Body of pancreas (tissue), 4 donors: ENCODE measurements at places on chromosomes 5 and 9. TPM values are rescaled to one million over a fixed set of nuclear protein-coding genes. Genes with fewer than 3 reads are reported as not detected.

DNA sequence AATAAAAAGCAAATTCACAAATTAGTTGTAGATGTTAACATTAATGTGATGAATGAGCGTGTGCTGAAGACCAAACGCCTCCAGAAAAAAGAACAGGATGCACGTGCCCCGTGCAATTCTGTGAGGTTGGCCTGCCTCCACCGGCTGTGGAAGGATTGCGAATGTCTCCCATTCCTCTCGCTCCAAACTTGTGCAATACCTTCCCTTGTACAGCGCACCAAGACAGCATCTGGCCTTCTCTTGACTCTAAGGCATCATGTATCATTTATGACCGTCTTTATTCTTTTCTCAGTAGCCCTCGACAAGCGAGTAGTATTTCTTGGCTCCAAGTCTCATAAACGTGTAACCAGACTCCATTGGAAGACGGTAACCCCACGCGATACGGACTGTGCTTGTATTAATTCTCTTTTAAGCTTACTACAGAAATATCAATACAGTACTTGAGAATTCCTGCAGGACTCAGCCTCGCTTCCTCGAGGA, 1.5 kb upstream of the TESK1 start:
- H3K27ac ChIP-seq: peak overlapping the region; percentile 80
- peak; percentile 73 for DNase-seq
- no peak overlapping the region for H3K4me3 ChIP-seq
- no peaks in the 10 kb centered on the region for H3K36me3 ChIP-seq

- DNase-seq: no peak
- no peak overlapping the region for H3K4me3 ChIP-seq
- H3K4me1 ChIP-seq: no peaks in the 10 kb centered on the region
- no peak overlapping the region for H3K27ac ChIP-seq
- no peaks in the 10 kb centered on the region for H3K27me3 ChIP-seq
Measured at GRCh38 chr9:72422214-72422613, 57.2 kb upstream of the ZFAND5 start.

DNA sequence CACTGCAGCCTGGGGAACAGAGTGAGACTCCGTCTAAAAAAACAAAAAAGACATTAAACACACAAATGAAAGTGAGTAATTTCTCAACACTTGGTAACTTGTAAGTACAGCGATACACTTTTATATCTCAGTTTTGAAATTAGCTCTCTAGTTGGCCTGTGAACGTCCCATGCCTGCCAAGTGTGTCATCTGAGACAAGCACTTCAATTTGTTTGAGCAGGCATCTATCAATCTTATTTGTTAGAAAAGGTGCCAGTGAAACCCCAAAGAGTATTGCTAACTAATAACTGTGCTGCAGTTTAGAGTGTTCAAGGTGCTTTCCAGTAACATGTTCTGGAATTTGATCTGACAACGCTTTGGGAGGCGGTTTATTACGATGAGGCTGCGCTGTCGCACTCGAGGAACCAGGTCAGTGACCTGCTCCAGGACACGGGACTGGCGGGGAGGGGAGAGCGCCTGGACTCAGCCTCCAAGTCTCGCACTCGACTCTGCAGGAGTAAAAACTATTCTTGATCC, 1.1 kb upstream of the SPIN1 start:
- no peak for DNase-seq
- no peaks in the 10 kb centered on the region for H3K36me3 ChIP-seq
- peaks cover 25% of the 10 kb centered on the region for H3K4me1 ChIP-seq
- peak overlapping the region; percentile 21 for H3K4me3 ChIP-seq
- H3K27me3 ChIP-seq: no peaks in the 10 kb centered on the region

DNA sequence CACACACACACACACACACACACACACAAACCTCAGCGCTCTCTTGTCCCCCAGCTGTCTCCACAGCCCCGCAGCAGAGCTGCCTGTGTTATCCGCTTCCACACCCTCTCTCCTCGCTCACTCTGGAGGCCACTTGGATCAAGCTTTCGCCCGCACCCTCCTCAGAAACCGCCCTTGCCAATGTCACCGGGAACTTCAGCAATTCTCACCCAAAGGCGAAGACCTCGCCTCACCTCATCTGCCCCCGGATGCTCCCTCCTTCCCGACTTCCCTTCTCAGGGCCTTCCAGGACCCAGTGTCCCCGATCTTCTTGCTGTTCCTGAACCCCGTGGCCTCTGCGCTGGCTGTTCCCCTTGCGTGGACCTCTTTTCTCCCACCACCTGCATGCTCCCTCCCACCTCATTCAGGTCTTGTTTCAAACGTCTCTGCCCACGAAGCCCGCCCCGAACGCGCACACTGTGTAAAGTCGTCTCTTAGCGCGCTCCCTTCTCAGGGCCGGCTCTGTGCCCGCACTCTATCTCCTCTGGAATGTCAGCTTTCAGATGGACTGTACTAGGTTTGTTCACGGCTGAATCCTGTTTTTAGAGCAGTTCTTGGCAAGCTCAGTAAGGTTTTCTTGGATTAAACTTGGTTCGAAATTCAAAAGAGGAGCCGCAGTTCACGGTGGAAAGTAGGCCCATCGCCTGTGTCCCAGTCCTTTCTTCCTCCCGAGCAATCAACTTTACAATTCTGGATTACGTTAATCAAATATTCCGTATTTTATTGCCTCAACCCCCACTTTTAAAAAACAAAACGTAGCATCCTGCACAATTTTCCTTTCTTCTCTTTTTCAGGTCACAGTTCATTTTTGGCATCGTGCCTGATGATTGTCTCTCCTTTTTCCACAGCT, 1.0 kb upstream of the TRIM7 start:
- DNase-seq: no peak
- H3K4me3 ChIP-seq: no peak overlapping the region
- H3K36me3 ChIP-seq: no peaks in the 10 kb centered on the region
- no peaks in the 10 kb centered on the region for H3K27me3 ChIP-seq
- peak overlapping the region; percentile 65 for H3K27ac ChIP-seq

GRCh38 chr5:19886123-19886917, 101.7 kb downstream of the CDH18 start:
- no peak for DNase-seq
- H3K27me3 ChIP-seq: no peaks in the 10 kb centered on the region
- H3K27ac ChIP-seq: no peak overlapping the region
- no peak overlapping the region for H3K4me3 ChIP-seq
- H3K4me1 ChIP-seq: peaks cover 5% of the 10 kb centered on the region
- H3K36me3 ChIP-seq: no peaks in the 10 kb centered on the region

- H3K4me3 ChIP-seq: no peak overlapping the region
- H3K27ac ChIP-seq: no peak overlapping the region
- DNase-seq: no peak
- no peaks in the 10 kb centered on the region for H3K27me3 ChIP-seq
- H3K4me1 ChIP-seq: no peaks in the 10 kb centered on the region
Measured at GRCh38 chr5:39178171-39178570, 41.2 kb downstream of the FYB1 start.

DNA sequence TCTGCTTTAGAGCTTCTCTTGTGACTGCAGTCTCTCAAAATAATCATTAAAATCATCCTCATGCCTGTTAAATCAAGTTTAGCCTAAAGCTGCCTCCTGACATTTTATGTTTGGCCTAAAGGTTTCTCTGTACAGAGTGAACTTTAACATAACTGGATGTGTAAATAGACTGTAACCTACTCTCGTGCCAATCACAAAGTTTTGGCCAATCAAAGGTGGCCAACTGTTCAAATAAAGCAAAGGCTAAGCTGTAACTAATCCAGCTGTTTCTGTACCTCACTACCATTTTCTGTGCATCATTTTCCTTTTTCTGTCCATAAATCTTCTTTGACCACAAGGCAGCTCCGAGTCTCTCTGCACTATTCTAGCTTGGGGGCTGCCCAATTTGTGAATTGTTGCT, 86.2 kb downstream of the GCNT1 start:
- peaks cover 10% of the 10 kb centered on the region for H3K4me1 ChIP-seq
- no peaks in the 10 kb centered on the region for H3K36me3 ChIP-seq
- H3K27me3 ChIP-seq: no peaks in the 10 kb centered on the region
- H3K4me3 ChIP-seq: no peak overlapping the region
- no peak overlapping the region for H3K27ac ChIP-seq

DNA sequence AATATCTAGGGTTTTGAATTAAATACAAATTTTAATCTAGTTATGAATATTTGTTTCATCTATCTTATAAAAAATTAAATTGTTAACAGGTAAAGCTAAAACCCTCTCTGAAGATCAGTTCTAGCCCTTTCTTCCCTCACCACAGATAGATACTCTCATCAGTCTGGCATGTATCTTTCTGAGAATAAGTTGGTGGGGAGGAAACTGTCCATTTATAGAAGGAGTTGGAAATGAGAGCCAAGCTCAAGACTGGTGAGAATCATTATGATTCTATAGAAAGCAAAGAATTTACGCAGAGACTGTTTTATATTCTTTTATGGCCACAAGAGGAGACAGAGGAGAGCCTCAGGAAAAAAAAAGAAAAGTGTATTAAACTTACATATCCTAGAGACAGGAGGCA, 59.0 kb downstream of the STARD4 start:
- no peak for DNase-seq
- H3K4me1 ChIP-seq: peaks cover 13% of the 10 kb centered on the region
- H3K27me3 ChIP-seq: no peaks in the 10 kb centered on the region
- H3K4me3 ChIP-seq: no peak overlapping the region
- no peaks in the 10 kb centered on the region for H3K36me3 ChIP-seq
- no peak overlapping the region for H3K27ac ChIP-seq

DNA sequence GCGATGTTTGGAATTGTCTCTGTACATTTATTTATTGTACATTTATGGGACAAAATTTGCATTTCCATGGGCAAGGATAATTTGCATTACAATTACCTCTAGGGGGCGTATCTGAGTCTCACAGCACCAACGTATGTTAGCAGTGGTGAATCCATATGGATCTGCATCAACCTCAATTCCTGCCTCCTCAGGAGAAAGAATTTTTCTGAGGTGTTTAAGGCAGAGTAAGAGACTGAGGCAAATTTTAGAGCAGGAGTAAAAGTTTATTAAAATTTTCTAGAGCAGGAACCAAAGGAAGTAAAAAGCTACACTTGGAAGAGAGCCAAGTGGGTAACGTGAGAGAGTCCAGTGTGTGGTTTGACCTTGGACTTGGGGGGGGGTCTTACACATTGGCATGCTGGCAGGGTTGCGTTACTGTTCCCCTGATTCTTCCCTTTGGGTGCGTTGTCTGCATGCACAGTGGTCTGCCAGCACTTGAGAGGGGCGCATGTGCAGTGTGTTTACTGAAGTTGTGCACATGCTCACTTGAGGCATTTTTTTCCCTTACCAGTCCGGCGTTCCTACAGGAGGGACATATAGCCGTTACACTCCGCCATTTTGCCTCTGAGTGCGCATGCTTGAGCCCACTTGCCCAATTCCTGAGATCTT, 21.0 kb upstream of the RAB14 start:
- H3K27me3 ChIP-seq: no peaks in the 10 kb centered on the region
- no peaks in the 10 kb centered on the region for H3K36me3 ChIP-seq
- no peak overlapping the region for H3K27ac ChIP-seq
- no peak overlapping the region for H3K4me3 ChIP-seq
- peak; percentile 24 for DNase-seq

DNA sequence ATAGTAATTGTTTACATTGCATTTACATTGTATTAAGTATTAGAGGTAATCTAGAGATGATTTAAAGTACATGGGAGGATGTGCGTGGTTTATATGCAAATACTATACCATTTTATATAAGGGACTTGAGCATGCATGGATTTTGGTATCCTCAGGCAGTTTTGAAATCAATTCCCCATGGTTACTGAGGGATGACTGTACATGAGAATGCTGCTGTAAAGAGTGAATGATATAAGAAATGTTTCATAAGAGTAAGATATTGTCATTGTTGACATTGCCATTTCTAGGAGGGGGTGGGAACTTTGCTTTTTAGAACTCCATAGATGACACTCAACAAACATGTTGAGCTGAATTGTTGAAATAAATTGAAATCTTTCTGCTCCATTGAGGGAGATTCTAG, 185.0 kb downstream of the SEMA6A start:
- no peaks in the 10 kb centered on the region for H3K4me1 ChIP-seq
- H3K27ac ChIP-seq: no peak overlapping the region
- H3K36me3 ChIP-seq: no peaks in the 10 kb centered on the region
- DNase-seq: no peak
- no peak overlapping the region for H3K4me3 ChIP-seq

- H3K36me3 ChIP-seq: no peaks in the 10 kb centered on the region
- no peaks in the 10 kb centered on the region for H3K27me3 ChIP-seq
- no peak overlapping the region for H3K4me3 ChIP-seq
- H3K4me1 ChIP-seq: no peaks in the 10 kb centered on the region
Measured at GRCh38 chr9:133184971-133185370, 21.3 kb upstream of the GBGT1 start.

- no peak for DNase-seq
- no peak overlapping the region for H3K4me3 ChIP-seq
- H3K4me1 ChIP-seq: no peaks in the 10 kb centered on the region
- no peaks in the 10 kb centered on the region for H3K27me3 ChIP-seq
- no peak overlapping the region for H3K27ac ChIP-seq
Measured at GRCh38 chr5:59790376-59790775, 103.2 kb downstream of the PDE4D start.

- H3K36me3 ChIP-seq: no peaks in the 10 kb centered on the region
- no peak overlapping the region for H3K27ac ChIP-seq
- no peak for DNase-seq
- no peaks in the 10 kb centered on the region for H3K27me3 ChIP-seq
Measured at GRCh38 chr5:127306647-127307046, 16.1 kb downstream of the MEGF10 start.

DNA sequence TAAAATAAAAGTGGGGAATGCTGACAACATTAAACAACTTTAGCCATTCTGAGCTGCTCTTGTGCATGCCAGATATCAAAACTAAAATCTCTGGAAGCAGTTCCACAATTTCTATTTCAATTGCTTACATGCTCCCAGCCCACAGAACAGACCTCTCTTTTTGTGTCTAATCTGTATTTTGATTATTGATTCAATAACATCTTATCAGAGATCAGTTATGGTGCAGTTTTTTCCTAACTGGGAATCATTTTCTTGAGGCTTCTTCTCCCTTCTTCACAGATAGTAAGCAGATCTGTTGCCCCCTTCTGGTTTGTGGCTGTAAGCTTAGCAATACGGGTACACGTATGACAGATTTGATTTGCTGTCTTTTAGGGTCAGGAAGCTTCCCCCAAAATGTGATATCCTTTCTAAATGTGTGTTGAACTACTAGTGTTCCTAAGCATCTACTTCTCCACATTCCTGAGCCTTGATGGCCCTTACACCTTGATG, 39.4 kb downstream of the MRPS27 start:
- H3K27me3 ChIP-seq: no peaks in the 10 kb centered on the region
- H3K27ac ChIP-seq: no peak overlapping the region
- DNase-seq: no peak
- no peak overlapping the region for H3K4me3 ChIP-seq
- no peaks in the 10 kb centered on the region for H3K36me3 ChIP-seq

DNA sequence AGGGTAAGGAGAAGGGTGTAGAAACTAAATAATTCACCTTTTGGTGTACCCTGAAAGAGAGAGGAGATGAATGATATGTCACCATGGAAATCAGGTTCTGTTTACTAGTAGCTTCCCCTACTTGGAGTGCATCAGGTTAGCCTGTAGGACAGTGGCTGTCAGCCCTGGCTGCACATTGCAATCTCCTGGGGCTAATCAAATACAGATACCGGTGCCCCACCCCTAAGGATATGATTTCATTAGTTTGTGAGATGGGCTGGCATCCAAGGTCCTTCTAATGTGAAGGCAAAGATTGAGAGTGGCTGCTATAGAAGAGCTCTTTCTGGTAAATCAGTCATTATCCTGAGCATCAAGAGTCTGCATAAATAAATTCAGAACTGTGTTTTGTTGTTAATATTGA, 47.2 kb downstream of the INSYN2B start:
- H3K27me3 ChIP-seq: no peaks in the 10 kb centered on the region
- no peaks in the 10 kb centered on the region for H3K4me1 ChIP-seq
- H3K27ac ChIP-seq: no peak overlapping the region
- no peak for DNase-seq

SV2C gene
- total RNA-seq: not detected

SLC24A2 gene
- not detected for total RNA-seq

KCNMB1 gene
- total RNA-seq: not detected

HABP4 gene
- total RNA-seq: 12.5 TPM

ADAMTSL1 gene
- total RNA-seq: 0.52 TPM

NUTM2G gene
- total RNA-seq: not detected
